ENCODE measurements at places on chromosomes 5 and 9. TPM values are rescaled to one million over a fixed set of nuclear protein-coding genes. Genes with fewer than 3 reads are reported as not detected.

SOX30 gene
- 0.51 TPM for polyA plus RNA-seq

PHF24 gene
- polyA plus RNA-seq = 48.6 TPM

PCDHB11 gene
- polyA plus RNA-seq = 3.9 TPM

CRHBP gene
- polyA plus RNA-seq = 7.1 TPM

PRDM12 gene
- polyA plus RNA-seq = 0.60 TPM

IL9 gene
- 1.0 TPM for polyA plus RNA-seq

ARID3C gene
- polyA plus RNA-seq = 0.60 TPM

NAIP gene
- polyA plus RNA-seq = 26.7 TPM

LRRC26 gene
- 1.3 TPM for polyA plus RNA-seq

ARHGEF39 gene
- polyA plus RNA-seq = 3.2 TPM

C9orf85 gene
- polyA plus RNA-seq = 17.4 TPM

TPPP gene
- 57.8 TPM for polyA plus RNA-seq

GPR151 gene
- 0.16 TPM for polyA plus RNA-seq

GRCh38 chr9:93132946-93133680, 938 bp downstream of the NINJ1 start:
- DNase-seq = no peak

DNA sequence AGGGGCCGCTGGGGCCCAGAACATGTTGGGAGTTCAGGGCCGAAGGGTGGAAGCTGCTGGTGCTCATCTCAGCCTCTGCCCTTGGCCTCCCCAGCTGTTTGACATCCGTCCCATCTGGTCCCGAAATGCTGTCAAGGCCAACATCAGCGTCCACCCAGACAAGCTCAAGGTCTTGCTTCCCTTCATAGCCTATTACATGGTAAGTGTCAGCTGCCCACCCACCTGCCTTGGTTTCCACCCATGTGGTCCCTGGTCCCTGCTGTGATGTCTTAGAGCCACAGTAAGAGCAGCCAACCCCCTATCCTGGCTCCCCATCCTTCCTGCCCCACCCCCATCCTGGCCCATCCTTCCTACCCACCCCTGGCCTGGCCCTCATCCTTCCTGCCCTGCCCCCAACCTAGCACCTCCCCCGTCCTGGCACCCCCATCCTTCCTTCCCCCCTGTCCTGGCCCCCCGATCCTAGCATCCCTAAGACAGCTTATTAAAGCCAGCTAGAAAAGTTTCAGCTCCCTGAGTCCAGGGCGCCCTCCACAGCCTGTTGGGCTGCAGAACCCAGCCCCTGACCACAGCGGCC, 9.7 kb upstream of the CEL start:
- no peak for DNase-seq

GRCh38 chr5:68273717-68274409, 58.3 kb downstream of the PIK3R1 start:
- no peak for DNase-seq

DNA sequence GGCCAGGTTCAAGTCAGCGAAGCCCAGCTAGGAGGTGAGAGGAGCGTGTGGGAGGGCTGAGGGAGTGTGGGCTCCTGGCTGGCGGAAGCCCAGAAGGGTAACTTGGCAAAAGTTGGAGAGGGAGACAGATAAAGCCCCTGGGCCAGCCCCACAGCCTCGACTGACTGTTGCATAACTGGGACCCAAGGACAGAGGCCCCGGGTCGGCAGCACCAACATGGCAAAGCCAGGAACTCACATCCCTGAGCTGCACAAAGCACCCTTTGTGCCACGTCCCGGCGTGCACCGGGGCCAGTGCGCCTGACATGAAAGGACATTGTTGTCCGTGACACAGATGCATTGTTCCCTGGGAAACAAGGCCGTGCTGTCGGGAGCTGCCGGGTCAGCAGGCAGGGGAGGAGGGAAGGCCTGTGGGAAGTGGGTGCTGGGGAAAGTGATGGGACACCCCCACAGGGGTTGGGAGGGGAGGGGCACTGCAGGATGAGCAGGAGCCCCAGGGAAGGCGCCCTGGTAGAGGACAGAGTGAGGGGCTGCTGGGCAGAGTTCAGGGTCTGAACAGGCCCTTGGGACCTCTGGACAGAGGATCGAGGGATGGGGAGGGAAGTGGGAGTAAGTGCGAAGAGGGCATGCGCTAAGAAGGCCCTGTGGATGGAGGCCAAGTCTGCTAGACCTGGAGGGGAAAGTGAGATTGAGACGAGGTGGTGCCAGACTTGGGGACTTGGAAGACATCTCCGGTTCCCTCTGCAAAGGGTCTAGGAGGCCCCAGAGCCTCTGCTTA, 13.0 kb upstream of the DPM2 start:
- no peak for DNase-seq

DNA sequence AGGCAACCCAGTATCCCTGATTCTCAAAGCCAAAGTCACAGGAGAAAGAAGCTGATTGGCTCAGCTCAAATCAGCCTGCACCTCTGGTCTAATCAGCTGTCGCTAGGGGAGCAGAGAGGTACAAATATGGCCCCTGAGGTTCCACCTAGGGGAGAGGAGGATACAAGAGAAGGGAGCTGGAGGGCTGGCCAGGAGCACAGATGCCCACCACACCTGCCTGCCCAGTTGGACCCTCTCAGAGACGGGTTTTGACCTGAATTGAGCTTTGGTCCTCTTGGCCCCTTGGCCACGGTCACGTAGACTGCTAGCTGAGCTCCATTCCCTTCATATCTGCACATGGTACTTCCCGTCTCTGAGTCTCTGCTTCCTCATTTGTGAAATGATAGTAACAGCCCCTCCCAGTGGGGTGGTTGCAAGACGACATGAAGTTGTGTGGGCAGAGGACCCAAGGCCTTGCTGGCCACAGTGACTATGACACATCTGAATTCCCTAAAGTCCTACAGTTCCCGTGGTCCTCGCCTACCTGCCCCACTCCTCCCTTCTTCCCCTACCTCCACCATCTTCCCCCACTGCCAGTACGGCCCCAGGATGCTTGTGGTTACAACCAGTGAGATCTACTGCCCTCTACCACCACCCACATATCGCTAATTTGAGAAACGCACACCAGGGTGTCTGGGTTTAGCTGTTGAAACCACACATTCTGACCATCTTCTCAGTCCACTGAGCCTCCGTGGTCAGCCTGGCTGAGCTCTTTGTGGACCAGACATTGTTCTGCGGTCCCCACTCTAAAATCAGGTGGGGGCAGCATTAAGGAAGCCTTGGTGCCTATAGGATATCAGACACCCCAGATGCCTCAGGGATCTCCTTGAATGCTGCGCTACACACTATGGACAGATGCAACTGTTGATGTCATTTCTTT, 60.3 kb upstream of the NEK6 start:
- no peak for DNase-seq

DNA sequence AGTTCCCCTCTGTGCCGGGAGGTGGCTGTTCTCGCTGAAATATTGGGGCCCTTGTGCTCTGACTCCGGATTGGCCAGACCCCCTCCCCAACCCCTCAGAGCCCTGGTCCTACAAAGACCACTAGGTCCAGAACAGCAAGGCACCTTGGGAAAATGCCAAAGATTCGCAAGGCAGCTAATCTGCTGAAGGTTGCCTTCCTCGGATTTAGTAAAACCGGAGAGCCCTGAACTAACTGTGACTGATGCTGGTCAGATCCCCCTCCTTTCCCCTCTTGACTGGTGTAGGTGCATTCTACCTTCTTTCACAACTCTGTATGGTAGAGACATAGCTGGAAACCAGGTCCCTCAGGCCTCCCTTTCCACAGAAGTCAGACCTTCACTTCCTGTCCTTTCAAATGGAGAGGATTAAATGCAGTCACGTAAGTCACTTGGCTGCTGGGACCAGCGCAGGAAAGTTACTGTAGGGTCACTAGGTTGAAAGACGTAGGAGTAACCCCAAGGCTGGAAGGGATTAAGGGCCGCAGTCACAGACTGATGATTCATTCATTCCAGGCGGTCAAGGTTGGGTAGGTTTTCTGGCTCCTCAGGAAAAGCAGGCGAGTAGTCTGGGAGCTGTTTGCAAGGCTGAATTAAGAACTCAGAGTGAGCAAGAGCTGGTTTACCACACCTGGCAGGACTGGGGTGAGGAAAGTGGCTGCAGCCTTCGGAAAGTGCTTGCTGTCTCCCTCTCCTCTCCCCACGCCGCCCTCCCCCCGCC, 5.3 kb downstream of the BARX1 start:
- no peak for DNase-seq

DNA sequence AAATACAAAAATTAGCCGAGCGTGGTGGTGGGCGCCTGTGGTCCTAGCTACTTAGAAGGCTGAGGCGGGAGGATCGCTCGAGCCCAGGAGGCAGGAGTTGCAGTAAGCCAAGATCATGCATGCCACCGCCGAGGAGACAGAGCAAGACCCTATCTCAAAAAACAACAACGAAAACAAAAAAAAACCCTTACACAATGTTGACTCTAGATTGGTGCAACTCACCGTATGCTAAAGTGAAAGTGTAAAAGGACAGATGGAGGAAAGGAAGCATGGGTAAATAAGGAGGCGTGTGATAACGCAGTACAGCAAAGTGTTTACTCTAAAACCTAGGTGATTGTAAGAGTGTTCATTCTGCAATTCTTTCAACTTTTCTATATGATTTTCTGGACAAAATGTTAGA, 15.9 kb upstream of the RUFY1 start:
- DNase-seq = no peak

GRCh38 chr9:129383019-129383560, 205.0 kb upstream of the IER5L start:
- DNase-seq = no peak

- no peak for DNase-seq
Measured at GRCh38 chr9:88596376-88596775, 61.4 kb downstream of the NXNL2 start.

DNA sequence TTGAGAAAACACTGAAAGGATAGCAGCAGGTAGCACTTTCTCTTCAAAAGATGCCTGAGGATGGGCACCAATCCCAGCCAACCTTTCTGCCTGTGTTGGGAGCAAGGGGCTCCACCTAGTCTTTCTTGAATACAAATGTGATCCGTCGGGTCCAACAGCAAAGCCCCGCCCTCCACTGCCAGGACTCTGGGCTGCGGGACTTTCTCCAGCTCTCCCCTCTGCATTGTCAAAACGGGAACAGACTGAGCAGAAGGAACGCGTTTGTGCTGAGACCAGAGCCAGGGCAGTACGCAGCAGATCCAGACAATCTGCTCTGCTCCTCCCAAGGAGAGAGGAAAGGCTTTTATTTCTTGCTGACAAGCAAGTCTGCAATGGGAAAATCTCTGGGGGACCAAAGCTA, 139.7 kb downstream of the SEC61B start:
- DNase-seq = no peak

- DNase-seq = no peak
Measured at GRCh38 chr9:135971892-135972291, 10.7 kb upstream of the UBAC1 start.

DNA sequence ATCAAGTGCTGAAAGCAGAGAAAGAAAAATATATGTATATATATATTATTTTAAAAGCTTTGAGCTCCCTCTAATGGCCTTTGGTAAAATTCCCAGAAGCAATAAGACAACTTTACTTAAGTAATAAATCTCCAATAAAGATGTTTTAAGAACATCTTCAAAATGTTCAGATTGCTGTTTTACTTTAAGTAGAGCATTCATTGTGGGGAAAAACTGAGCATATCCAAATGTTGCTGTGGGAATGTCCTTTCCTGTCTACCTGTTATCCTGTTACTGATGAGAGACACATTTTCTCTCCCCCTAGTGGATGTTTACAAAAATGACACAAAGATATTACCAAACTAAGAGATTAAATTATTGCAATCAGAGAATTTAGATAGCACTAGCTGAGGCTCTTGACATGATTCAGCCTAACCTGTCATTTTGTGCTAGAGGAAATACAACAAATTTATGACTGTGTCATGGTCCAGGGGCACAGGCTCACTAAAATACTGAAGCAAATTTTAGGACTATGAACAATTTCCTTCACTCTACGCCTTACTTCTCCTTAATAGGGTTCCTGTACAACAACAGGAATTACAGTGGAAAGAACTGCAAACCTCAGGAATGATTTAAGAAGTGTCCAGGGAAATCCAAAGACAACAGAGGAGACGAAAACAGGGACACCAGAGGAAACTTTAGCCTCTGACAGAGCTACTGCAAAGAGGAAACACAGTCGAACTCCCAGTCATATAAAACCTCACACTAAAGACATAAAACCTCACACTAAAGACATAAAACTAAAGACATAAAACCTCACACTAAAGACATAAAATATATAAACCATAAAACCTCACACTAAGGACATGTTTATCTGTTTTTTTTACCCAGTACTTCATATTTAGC, 24.3 kb upstream of the PRRC1 start:
- peak; percentile 38 for DNase-seq

GRCh38 chr9:109868722-109869121, 88.7 kb downstream of the PALM2AKAP2 start:
- peak; percentile 47 for DNase-seq

DNA sequence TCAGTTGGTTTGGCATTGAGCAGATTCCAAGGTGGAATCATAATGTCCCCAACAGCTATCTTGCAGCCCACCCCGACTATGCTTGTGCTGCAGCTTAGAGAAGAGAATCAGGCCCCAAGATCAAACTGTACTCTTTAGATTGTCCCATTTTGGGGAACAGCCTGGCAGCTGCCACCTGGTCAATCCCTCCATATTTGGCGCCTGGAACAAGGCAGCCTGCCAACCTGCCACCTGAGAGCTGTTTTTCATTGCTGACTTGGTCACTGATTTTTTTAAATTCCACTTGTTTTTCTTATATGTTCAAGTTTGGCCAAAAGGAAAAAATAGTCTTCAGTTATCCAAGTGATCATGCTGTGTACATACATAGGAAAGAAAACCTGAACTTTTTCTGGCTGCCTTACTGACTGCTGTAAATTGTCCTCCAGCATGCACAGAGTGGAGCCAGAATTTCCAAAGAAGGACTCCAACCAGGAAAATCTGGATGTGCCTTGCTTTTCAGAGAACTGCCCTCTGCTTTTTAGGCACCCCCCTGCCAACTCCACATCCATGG, 504.2 kb downstream of the ENC1 start:
- DNase-seq = no peak

DNA sequence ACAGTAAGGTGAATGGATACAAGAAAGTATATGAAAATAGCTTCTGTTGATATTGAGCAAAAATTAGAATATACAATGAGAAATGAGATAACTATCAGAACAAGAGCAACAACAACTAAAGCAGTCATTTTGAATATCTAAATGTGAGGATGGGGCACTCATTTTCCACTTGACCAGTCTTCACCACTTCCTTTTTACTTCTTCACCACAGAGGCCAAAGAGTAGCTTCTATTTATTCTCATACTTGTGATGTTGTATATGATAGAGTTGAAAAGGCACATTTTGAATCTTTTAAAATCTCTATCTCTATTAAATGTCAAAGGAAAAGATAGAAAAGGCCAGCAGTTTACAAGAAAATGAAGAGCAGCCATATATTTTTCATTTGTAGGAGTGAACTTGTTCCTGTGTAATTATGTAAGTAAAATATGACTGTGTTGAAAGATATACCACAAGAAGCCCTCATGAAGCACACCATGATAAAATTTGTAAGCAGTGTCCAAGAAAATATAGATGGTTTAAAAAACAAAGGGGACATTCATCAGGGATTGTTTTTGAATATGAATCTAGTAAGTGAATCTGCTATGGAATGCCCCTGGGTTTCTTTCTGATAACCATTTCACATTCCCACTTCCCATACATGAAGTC, 39.2 kb downstream of the ADAMTS19 start:
- no peak for DNase-seq

GRCh38 chr9:2241836-2242741, 226.9 kb downstream of the SMARCA2 start:
- DNase-seq = peak; percentile 92

GRCh38 chr5:132528021-132528420, 15.3 kb downstream of the IL5 start:
- DNase-seq = no peak

- no peak for DNase-seq
Measured at GRCh38 chr5:102545175-102545574, 46.4 kb upstream of the SLCO6A1 start.

- no peak for DNase-seq
Measured at GRCh38 chr5:139210585-139210984, 12.4 kb upstream of the SIL1 start.
